ENCODE measurements at places on chromosomes 7 and 10.

- no peak for DNase-seq
Observed at GRCh38 chr7:74269757-74270277, 15.6 kb upstream of the RFC2 start.

GRCh38 chr10:119362122-119362521 lies 154.8 kb downstream of the GRK5 start:
- no peak for DNase-seq

GRCh38 chr7:1263391-1263951 lies 30.8 kb downstream of the UNCX start:
- DNase-seq, result no peak

GRCh38 chr7:13839063-13839462 lies 150.4 kb downstream of the ETV1 start:
- DNase-seq, result no peak

GRCh38 chr10:81019029-81019890 lies 481.6 kb downstream of the SH2D4B start:
- DNase-seq, result no peak

GRCh38 chr10:132333386-132333785 lies 1.4 kb downstream of the LRRC27 start:
- no peak for DNase-seq

DNA sequence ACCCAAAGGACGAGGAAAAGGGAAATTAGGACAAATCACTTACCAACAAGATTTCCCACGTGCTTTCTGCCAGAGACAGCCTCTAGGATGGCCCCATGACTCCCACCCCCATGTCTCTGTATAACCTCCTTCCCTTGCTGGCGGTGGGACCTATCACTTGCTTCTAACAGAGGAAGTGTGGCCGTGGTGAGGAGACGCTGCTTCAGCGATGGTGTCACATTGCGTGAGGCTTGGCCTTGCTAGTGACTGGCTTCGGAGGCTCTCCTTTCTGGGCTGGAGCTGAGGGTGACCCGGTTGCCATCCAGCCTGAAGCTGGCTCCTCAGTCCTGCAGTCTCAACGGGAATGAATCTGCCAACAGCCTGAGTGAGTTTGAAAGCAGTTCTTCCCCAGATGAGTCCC lies 123.7 kb downstream of the ANLN start:
- DNase-seq, result no peak

DNA sequence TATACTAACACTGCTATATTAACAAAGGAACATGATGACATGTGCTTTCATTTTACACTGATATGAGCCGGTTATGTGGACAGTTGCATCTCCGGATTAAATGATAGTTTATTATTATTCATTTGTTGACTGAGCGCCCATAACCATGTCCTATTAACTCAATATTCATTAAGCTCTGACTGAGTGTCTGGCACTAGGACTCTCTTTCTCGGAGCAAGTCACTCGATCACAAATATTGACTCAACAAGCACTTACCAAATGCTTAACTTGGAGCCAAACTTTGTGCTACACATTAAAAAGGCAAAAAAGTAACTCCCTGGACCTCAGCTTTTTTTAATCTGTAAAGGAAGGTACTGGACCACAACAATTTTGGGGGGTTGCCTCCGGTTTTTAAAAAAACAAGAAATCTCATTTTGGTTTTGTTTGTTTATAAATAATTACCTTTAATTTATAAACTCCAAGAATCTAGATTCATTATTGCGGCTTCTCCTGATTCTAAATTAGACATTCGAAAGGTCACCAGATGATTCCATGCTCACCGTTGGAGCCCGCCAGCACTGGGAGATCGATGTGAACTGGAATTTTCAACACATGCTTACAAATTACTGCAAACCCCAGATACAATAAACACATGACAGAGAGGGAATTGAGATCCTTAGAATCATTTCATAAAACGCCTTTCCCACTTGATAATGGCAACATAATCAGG lies 8.9 kb upstream of the LYZL1 start:
- DNase-seq, result no peak

DNA sequence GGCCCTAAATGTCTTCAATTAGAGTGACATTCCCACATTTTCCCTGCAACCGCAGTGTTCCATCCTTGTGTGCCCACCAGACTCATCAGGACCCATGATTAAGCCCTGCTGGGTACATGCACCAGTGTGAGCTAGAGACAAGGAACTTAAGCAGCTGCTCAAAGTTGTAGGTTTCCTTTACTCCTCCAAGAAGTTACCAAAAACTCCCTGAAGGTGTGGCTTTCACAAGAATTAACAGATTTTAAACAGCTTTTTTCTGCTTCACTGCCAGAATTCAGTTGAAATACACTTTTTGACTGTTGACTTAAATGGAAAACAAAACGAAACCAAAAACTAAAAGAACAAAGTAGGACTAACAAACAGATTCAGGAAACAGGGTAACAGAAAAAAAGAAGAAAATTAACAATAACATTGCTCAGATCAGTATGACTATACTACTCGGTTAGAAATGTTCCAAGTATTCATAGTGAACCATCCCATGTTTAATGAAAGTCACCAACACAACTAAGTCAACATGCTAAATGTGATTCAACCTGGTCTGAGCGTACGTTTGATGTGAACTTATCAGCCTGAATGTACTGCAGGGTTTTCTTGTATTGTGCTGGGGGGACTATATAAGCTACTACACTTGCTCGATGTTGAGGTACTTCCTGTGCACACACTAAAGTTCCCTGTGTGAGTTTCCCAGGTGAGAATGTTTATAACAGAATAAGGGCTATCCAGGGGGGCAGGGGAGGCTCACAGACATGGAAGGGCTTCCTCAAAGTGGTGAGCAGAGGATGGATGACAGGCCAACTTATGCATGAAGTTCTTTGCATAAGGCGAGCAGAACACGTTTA lies 22.2 kb downstream of the SLC37A3 start:
- no peak for DNase-seq

DNA sequence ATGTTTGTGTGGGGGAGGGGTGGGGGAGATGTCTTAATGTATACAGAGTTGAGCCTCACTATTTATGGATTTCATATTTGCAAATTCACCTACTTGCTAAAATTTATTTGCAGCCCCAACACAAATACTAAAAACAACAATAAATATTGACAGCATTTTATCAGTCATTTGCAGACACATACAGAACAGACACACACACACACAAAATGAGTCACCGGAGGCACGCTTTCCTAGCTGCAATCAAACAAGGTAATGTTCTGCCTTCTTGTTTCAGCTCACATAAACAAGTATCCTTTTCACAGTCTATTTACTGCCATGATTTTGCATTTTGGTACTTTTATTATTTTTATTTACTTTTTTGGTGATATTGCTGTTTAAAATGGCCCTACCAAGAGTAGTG lies 88.5 kb downstream of the IPMK start:
- DNase-seq, result no peak
